Endothelial cell (in vitro differentiated cells): ENCODE measurements at places on chromosomes 4 and X.

DNA sequence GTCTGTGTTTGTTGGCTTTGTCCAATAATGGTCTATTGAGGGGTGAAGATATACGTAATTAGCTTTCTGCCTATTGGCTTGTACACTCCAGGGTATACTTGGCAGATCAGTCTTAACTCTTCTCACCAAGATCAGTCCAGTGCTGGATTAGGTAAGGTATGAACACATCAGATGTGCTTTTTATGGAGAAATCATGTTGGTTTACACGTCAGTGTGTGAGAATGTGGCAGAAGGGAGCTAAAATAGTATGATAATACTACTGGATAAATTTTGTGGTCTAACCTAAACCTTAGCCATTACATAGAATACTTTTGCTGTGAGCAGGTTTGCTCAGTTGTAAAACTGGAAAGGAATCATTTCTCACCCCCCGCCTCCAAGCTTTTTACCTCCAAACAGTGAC is 4.2 kb downstream of the PDHA1 start:
- DNase-seq = no peak

GRCh38 chr4:20615486-20616260 is 84.6 kb upstream of the PACRGL start:
- DNase-seq = no peak

GRCh38 chr4:11860996-11861395 is 432.3 kb upstream of the HS3ST1 start:
- no peak for DNase-seq

DNA sequence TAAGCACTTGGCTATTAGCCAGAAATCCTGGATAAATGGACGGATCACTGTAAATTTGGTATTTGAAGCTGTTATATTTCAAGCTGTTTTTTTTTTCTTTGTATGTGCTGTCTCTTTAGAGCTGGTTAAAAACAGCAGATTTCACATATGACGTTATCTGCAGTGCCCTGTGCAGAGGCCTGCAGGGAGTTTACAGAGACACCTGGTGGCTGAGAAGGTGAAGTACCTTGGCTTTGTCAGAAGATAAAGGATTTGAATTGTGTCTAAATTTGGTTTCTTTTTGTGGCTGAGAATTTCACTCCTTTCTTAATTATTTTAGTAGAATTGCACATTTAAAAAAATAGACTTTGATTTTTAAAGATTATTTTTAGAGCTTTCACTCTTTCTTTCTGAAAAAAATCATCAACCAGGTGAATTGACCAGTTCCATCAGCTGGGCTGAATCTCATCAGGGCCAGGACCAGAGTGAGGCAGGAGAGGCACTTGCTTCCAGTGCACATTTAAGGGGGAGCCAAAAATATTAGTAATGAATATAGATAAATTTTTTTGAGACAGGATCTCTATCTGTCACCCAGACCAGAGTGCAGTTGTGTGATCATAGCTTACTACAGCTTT is 9.6 kb upstream of the CHRNA9 start:
- DNase-seq = peak; percentile 33

GRCh38 chrX:37767430-37767829 is 12.4 kb upstream of the CYBB start:
- DNase-seq = no peak

DNA sequence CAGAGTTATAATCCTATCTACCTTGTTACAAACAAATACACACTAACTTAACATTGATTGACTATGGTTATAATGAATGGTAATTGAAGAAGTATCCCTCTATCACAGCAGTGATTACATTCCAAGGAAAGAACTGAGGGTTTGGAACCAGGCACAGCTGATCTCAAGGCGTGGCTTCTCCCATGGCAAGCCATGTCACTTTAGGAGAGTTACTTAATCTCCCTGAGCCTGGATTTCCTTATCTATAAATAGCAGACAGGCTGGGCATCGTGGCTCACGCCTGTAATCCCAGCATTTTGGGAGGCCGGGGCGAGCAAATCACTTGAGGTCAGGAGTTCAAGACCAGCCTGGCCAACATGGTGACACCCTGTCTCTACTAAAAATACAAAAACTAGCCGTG is 25.6 kb downstream of the SORBS2 start:
- no peak for DNase-seq

DNA sequence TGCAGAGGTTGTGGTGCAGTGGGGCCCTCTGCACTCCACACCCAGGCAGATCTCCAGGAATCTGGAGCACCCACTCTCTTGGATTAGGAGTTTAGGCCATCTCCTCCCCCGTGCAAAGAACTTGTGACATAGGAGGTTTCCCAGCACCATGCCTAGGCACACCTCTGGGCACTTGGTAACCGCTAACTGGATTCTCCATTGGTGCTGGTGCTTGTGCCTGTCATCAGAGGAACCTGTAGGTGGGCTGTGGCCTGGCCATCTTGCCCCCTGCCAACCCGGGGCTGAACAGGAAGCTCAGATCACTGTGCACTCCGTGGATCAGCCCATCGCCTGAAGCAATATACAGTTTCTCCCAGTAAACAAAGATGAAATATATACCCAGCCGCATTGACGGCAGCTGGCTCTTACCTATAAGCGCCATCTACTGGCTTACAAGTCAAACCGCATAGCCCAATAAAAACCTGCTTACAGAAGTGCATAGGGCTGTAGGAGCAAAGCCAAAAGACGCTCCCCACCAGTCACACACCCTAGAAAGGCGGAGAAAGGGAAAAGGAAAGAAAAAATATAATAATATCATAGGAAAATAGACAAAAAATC is 19.1 kb upstream of the TEX13B start:
- no peak for DNase-seq

DNA sequence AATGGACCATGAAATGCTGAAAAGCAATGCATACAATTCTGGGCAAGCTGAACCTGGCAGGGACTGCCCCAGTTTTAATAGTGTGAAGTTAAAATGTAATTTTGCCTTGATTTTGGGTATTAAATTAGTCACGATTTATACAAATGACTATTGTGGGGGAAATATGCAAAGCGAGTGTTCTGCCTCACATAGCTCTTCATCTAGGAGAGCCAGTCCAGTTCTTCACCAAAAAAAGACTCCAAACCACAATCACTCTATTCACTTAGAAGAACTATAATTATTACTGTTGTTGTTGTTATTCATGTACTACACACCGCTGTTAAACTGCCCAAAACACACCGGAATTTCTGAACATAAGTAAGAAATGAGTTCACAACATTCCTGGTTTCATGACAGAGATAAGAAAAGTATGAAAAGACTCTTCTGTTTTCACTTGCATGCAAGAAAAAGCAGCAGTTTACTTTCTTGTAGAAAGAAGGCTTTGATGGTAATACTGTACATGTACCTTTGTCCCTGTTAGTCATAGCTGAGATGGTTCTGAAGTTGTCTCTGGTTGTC is 101.9 kb downstream of the QRFPR start:
- no peak for DNase-seq

GRCh38 chr4:105840426-105841174 is 54.7 kb upstream of the NPNT start:
- DNase-seq = no peak

DNA sequence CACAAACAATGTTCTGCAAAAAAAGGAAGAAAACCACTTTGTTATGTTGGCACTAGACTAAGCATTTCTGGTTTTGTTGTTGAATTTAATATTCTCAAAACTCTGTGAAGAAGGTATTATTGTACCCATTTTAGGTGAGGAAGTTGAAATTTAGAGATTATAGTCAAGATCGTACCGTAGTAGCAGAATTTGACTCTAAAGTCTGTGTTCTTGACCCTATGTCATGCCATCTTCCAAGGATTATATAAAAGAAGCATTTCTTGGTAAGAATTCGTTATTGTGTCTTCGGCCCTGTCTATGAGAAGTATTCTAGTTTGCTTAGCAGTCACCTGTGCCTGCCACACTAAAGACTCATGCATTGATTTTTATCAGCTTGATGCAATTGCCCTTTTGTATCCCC is 104.4 kb upstream of the MAP9 start:
- DNase-seq = no peak

GRCh38 chrX:46531442-46531841 is 13.8 kb downstream of the ZNF674 start:
- DNase-seq = no peak

- DNase-seq = no peak
Measured at GRCh38 chrX:17291171-17291900, 83.7 kb upstream of the NHS start.

- no peak for DNase-seq
Measured at GRCh38 chr4:55554453-55555030, 7.8 kb upstream of the CLOCK start.

DNA sequence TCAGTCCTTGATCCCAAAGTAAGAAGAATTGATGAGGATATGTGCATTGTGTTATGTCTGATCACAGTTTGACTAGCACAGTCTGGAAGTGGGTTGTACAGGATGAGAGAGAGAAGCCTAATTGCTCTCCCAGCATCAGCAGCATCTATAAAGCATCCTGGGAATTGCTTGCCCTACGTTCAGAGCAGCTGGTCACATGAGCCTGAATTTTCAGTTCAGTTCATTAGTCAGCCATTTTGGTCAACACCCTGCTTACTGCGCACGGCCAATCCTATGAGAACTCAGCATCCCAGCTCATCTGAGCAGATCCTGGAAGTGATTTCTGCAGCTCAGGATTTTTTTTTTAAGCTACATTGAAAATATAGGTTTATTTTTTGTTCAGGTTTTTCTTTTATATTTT is at the start of gene RUFY3:
Gene RUFY3, plus strand, starts transcription at position 218 of the 400 bp plus-strand sequence. CDS start 610 bp downstream, outside the sequence.
- DNase-seq = no peak

DNA sequence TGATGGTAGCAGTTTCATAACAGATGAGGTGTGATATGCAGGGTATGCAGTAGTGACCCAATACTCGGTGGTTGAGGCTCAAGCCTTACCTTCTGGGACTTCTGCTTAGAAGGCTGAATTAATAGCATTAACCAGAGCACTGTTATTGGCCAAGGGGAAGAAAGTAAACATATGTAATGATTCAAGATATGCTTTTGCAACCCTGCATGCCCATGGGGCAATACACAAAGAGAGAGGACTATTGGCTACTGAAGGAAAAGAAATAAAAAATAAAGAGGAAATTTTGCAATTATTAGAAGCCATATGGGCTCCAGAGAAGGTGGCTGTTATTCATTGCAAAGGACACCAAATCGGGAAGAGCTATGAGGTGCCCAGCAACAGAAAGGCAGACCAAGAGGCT is 8.7 kb downstream of the GAGE10 start:
- no peak for DNase-seq

- no peak for DNase-seq
Measured at GRCh38 chr4:189850239-189850856, 90.3 kb upstream of the FRG1 start.

- no peak for DNase-seq
Measured at GRCh38 chr4:26802790-26803189, 57.9 kb upstream of the STIM2 start.

DNA sequence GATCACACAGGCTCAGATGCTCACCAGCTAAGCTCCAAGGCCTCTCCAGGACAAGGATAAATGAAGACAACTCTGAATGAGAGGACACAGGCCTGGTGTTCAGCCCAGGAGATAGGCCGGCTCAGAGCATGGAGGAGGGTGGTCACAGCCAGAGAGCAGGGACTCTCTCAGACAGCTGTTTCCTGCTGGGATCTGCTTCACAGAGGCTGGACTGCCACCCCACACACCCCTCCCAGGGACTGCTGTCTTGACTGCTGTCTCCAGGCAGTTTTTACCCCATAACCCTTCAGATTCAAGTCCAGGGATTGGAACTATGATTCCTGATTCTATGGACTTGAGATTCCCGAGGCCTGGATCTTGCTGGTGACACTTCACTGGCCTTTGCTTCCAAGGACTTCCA is 89.0 kb downstream of the SMIM20 start:
- DNase-seq = no peak

- DNase-seq = no peak
Measured at GRCh38 chr4:21002976-21003375, 302.7 kb downstream of the PACRGL start.

DNA sequence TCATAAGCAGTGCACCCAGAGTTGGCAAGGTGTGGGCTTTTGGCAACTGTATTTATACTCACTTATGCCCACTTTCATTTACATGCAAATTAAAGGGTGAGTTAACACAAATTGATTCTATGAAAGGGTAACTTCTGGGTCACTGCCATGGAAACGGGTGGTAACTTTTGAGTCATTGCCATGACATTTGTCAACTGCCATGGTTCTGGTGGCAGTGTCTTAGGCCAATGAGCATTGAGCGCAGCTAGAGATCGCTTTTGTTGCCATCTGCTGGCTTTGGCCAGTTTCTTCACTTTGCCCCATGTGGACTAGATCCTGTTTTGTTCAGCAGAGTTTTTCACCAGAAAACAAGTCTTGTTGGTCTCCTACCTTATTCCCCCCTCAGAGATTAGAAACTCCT is 170.8 kb upstream of the NUDT6 start:
- DNase-seq = no peak
